ENCODE measurements at places on chromosomes 6 and 20. TPM values are rescaled to one million over a fixed set of nuclear protein-coding genes. Genes with fewer than 3 reads are reported as not detected.

GRCh38 chr20:46917155-46917554, 22.5 kb downstream of the EYA2 start:
- no peak for DNase-seq

Gene PNLDC1
- not detected for total RNA-seq

DNA sequence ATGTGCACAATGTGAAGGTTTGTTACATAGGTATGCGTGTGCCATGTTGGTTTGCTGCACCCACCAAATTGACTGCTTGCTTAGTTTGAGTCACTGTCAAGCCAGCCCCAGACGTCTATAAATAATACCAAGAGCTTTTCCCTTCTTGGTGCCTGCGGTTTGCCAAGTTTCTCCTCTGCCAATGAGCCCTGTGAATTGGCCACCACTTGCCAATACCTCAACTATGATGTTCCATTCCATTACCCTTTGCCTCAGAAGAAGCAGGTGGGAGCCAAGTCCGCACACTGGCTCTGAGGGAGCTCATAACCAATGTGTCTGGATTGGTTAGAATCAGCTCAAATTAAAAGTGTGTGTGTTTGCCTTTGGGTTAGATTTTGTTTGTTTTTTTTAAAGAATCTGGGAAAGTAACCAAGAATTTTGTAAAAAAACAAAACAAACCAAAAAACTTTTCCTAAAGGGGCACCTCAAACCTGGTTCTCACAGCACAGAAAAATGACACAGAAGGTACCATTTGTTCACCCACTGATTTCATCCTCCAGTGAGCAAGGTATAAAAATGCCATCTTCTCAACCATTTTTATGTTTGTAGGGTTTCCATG, 244.7 kb upstream of the PRND start:
- DNase-seq = peak; percentile 37

Gene AKAP7
- total RNA-seq = 20.4 TPM

GRCh38 chr20:38987777-38988176, 25.6 kb downstream of the DHX35 start:
- DNase-seq = no peak

Data from renal cortical epithelial cell (primary cell).